ENCODE measurements at places on chromosomes 7 and 10. TPM values are rescaled to one million over a fixed set of nuclear protein-coding genes. Genes with fewer than 3 reads are reported as not detected.
A peak's percentile ranks its signal among the peaks of the same experiment; 100 is the strongest.

CDH23 gene
- total RNA-seq = 15.6 TPM

GRCh38 chr7:102322202-102322715, 34.0 kb downstream of the SPDYE6 start:
- H3K36me3 ChIP-seq = peaks cover 54% of the 10 kb centered on the region
- no peak overlapping the region for H3K27ac ChIP-seq
- H3K4me3 ChIP-seq = no peak overlapping the region
- no peak for DNase-seq
- H3K4me1 ChIP-seq = peaks cover 10% of the 10 kb centered on the region

DNA sequence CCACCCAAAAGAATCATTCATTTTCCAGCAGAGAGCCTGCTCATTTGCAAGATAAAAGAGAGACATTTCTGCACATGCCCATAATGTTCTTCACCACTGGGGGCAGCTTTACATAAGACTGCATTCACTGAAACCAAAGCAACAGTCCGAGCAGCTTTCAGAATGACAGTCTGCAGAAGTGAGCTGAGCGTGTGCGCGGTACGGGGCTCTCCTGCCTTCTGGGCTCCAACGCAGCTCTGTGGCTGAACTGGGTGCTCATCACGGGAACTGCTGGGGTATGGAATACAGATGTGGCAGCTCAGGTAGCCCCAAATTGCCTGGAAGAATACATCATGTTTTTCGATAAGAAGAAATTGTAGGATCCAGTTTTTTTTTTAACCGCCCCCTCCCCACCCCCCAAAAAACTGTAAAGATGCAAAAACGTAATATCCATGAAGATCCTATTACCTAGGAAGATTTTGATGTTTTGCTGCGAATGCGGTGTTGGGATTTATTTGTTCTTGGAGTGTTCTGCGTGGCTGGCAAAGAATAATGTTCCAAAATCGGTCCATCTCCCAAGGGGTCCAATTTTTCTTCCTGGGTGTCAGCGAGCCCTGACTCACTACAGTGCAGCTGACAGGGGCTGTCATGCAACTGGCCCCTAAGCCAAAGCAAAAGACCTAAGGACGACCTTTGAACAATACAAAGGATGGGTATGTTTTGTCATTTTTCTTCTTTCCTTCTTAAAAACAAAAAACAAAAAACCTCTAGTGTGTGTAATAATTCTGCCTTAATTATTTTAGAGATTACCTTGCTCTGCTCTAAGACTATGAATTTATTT, at the start of gene LRRTM3:
TSS of gene LRRTM3 (plus strand) at position 141 of the 820 bp plus-strand sequence.
- H3K27ac ChIP-seq = peak within 1 kb of the TSS; percentile 70
- peaks cover 11% of the 10 kb centered on the region for H3K27me3 ChIP-seq
- H3K4me1 ChIP-seq = peaks cover 7% of the 10 kb centered on the region

- peaks cover 6% of the 10 kb centered on the region for H3K4me1 ChIP-seq
- H3K27me3 ChIP-seq = no peaks in the 10 kb centered on the region
- H3K4me3 ChIP-seq = peak overlapping the region; percentile 16
- no peak for DNase-seq
Observed at GRCh38 chr10:26567351-26567721, 129.2 kb downstream of the APBB1IP start.

DNA sequence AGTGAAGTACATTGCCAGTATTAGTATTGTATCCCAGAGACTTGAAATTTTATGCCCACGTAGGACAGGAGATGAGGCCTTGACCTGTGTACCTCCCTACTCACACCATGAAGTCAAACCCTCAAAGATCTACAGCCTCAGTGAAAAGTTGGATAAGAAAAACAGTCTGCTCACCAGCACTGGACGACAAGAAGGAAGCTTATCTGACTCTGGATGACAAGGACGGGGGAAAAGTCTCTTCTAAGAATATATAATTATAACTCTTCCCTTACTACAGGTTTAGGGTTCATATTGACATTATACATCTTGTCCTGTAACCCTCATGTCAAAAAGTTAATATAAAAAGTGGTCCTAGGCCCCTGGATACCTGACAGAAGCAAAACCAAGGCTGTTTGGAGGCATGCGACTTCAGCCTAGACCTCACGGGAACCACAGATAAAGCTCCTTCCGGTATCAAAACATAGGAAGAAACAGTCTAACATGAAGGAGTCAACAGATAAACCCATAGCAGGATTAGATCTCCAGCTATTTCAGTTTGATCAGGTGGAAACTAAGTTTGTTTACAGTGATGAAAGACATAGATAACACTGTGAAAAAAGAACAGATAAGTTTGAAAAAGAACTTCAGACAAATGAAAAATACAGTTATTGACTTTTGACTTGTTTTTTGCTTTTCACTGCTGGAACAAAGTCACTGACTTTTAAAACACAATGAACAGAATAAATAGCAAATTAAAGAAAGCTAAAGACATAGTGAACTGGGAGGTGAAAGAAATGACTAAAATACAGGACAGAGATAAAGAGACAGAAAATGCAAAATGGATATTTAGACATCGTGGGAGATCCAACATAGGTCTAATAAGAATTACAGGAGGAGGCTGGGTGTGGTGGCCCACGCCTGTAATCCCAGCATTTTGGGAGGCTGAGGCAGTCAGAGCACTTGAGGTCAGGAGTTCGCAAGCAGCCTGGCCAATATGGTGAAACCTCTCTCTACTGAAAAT, 145.9 kb downstream of the PHTF2 start:
- H3K36me3 ChIP-seq = peaks cover 5% of the 10 kb centered on the region
- no peaks in the 10 kb centered on the region for H3K27me3 ChIP-seq
- H3K4me3 ChIP-seq = no peak overlapping the region
- no peak for DNase-seq

- peaks cover 3% of the 10 kb centered on the region for H3K27me3 ChIP-seq
- H3K27ac ChIP-seq = no peak overlapping the region
- DNase-seq = no peak
- H3K4me1 ChIP-seq = peaks cover 16% of the 10 kb centered on the region
- H3K4me3 ChIP-seq = no peak overlapping the region
- no peaks in the 10 kb centered on the region for H3K36me3 ChIP-seq
Observed at GRCh38 chr10:29254123-29255046, 34.5 kb upstream of the LYZL1 start.

- no peaks in the 10 kb centered on the region for H3K27me3 ChIP-seq
- no peak overlapping the region for H3K4me3 ChIP-seq
- H3K4me1 ChIP-seq = no peaks in the 10 kb centered on the region
- no peak for DNase-seq
- no peak overlapping the region for H3K27ac ChIP-seq
Observed at GRCh38 chr7:92678291-92678920, 88.2 kb upstream of the FAM133B start.

DNA sequence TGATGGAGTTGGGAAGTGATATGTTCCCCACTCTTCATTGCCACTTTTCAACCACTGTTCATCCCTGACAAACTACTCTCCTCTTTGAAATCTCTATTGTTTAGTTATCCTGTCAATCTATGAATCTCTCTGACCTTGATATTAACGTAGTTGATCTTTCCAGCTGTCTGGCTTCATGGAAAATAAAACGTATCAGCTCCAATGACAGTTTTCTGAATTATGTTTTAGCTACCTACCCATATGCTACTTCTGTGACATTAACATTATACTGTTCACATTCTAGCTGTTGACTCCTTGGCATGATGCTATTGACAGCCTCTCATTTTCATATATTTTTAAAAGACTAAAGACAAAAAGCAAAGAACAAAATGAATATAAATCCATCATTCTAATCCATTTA, 53.3 kb downstream of the PCLO start:
- DNase-seq = no peak
- no peaks in the 10 kb centered on the region for H3K4me1 ChIP-seq
- no peak overlapping the region for H3K4me3 ChIP-seq
- H3K36me3 ChIP-seq = no peaks in the 10 kb centered on the region
- H3K27me3 ChIP-seq = no peaks in the 10 kb centered on the region

EFCAB10 gene
- total RNA-seq = 6.9 TPM

DNA sequence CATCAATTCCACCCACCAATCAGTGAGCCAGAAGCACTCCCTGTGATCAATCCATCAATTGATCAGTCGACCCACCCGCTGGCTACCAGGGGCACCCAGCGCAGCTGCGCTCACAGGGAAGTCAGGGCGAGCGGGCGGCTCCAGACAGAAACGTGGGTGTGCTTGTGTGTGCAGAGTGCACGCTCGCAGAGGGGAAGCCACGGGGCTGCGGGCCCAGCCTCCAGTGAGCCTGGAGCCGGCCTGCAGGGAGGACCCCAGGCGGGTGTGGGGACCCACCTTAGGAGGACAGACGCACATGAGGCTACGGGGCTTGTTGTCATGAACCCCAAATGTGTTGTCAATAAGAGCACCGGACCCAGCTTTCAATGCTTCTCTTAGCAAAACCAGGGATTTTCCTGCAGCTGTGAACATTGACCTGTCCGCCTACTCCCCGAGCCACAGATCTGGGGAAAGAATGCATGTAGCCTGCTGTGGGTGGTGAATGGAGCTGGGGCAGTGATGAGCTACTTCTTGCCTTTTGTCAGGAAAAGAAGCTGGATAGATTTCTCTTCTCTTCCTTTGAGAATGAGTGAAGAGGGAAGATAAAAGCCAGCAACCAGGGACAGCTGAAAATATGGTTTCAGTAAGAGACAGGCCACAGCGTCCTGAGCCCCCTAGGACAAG, 497.8 kb downstream of the DNAJB6 start:
- H3K36me3 ChIP-seq = peaks cover 5% of the 10 kb centered on the region
- H3K4me1 ChIP-seq = peaks cover 12% of the 10 kb centered on the region
- H3K27me3 ChIP-seq = no peaks in the 10 kb centered on the region
- no peak overlapping the region for H3K4me3 ChIP-seq
- H3K27ac ChIP-seq = no peak overlapping the region

PON3 gene
- total RNA-seq = 3.5 TPM

DNA sequence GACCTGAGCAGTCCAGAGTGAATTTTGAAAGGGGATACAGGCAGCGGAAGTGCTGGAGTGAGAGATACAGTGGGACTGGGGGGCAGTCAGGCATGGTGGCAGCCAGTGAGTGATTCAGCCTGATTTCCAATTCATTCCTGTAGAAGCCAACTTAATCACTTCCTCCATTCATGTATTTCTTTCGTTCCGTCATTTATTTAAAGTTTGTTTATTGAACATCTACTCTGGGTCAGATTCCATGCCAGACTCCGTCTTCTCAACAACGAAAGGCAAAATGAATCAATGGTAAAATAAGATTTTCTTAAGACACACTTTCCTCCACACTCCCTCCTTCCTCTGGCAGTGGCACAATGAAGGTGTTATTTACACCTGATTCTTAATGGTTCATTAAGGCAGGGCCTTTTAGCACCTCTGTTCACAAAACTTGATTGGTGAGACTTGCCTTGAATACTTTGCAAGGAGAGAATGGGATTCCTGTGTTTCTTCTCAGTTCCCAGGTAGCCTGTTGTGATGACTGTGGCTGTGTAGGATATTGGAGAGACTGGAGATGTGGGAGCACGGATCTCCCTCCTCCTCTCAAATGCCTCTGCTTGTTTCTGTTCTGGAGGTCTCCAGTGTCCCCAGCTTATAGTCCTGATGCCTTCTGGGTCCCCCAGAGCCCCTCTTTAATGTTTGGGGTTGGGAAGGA, 27.9 kb downstream of the ADCYAP1R1 start:
- DNase-seq = no peak
- H3K27ac ChIP-seq = no peak overlapping the region
- H3K4me3 ChIP-seq = no peak overlapping the region
- peaks cover 57% of the 10 kb centered on the region for H3K4me1 ChIP-seq

DNA sequence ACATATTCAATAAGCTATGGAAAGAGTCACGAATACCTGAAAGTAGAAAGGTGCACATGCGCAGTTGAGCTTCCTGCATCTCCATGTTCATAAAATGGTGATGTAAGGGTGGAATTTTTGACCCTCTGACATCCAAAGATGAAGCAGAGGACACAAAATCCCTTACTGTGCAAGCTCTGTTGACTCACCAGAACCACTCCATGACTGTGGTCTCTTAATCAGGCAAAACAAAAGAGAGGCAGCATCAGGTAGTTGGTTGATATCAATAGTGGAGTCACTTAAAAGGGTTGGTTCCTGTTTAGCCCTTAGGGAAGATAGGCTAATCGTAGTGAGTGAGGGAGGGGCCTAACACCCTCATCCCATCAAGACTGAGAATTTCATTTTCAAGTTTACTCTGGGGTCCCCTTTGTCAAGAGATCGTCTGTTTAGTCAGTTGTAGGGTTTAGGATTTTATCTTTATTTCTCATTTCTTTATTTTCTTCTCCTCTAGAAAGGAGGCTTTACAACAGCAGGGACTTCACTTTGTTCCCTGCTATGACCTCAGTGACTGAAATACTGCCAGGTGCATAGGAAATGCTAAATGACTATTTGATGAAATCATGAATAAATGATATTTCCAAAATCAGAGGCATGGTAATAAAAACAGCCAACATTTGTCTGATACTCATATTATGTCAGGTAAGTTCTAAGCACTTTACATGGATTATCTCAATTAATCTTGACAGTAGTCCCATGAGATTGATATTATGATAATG, 98.1 kb downstream of the CD36 start:
- DNase-seq = no peak
- no peak overlapping the region for H3K4me3 ChIP-seq
- no peaks in the 10 kb centered on the region for H3K27me3 ChIP-seq
- H3K4me1 ChIP-seq = no peaks in the 10 kb centered on the region
- no peaks in the 10 kb centered on the region for H3K36me3 ChIP-seq

PTTG1IP2 gene
- total RNA-seq = not detected

GATA3 gene
- 0.10 TPM for total RNA-seq

- DNase-seq = no peak
- no peak overlapping the region for H3K27ac ChIP-seq
- H3K4me1 ChIP-seq = no peaks in the 10 kb centered on the region
- H3K4me3 ChIP-seq = no peak overlapping the region
- H3K36me3 ChIP-seq = no peaks in the 10 kb centered on the region
- H3K27me3 ChIP-seq = no peaks in the 10 kb centered on the region
Observed at GRCh38 chr10:1873661-1874315, 136.5 kb upstream of the ADARB2 start.

NEBL gene
- 157 TPM for total RNA-seq

CPXM2 gene
- total RNA-seq = 29.3 TPM

DNA sequence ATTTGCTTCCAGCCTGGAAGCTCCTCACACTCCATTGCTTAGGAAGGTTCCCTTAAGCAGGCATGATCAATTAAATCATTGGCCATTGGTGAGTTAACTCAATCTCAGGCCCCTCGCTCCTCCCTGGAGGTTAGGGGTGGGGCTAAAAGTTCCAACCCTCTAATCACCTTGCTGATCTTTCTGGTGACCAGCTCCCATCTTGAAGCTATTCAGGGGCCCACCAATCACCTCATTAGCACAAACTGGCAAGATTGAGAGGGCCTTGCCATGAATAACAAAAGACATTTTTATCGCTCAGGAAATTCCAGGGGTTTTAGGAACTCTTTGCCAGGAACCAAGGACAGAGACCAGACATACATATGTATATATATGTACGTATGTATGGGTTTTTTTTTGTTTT, 58.4 kb downstream of the AGK start:
- no peak overlapping the region for H3K27ac ChIP-seq
- no peaks in the 10 kb centered on the region for H3K27me3 ChIP-seq
- no peaks in the 10 kb centered on the region for H3K4me1 ChIP-seq
- H3K4me3 ChIP-seq = no peak overlapping the region
- H3K36me3 ChIP-seq = no peaks in the 10 kb centered on the region
- no peak for DNase-seq
